ENCODE measurements at places on chromosomes 2 and 18. TPM values are rescaled to one million over a fixed set of nuclear protein-coding genes. Genes with fewer than 3 reads are reported as not detected.

DNA sequence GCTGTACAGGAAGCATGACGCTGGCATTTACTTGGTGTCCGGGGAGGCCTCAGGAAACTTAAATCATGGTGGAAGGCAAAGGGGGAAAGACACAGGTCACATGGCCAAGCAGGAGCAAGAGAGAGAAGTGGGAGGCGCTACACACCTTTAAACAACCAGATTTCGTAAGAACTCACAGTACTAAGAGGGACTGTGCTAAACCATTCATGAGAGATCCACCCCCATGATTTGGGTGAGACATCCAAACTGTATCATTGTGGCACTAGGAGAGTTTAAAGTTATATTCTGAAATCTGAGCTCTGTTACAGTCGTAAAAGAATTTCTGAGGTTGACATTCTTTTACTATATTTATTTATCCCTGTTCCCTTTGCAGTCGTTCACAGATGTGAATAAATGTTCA, 116.6 kb downstream of the ICA1L start:
- no peaks in the 10 kb centered on the region for H3K4me1 ChIP-seq
- DNase-seq: no peak

DNA sequence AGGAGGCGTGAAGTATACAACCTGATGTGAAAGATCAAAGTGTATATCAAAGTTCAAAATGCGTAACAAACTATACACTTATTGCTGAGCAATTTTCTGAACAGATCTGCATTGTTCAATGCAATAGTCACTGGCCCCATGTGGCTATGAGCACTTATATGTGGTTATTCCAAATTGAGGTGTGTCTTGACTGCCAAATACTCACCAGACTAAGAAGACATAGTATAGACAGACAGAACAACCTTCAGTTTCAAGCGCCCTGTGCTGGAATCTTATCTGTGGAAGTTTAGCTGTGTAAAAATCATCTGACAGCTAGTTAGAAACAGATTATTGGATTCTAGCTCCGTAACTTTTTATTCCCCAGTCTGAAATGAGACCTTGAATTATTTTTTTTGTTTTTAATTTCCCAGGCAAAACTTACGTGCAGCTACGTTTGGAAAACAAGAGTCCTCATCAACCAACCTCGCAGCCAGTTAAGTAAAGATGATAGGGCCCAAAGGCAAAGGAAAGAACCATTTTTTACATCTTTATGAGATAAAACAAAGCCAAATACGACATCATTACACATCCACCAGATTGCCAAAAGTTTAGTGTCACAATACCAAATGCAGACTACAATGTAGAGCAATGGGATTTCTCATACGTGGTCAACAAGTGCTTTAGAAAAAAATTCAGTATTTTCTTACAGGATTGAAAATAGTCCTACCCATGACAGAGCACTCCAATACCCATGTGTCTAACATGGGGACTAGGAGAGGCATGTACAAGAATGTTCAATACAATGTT, 37.2 kb downstream of the MBOAT2 start:
- no peak overlapping the region for H3K27ac ChIP-seq
- peak; percentile 64 for DNase-seq
- H3K4me1 ChIP-seq: no peaks in the 10 kb centered on the region
- H3K36me3 ChIP-seq: no peaks in the 10 kb centered on the region
- H3K27me3 ChIP-seq: no peaks in the 10 kb centered on the region

The SLC5A7 gene
- 0.05 TPM for total RNA-seq

DNA sequence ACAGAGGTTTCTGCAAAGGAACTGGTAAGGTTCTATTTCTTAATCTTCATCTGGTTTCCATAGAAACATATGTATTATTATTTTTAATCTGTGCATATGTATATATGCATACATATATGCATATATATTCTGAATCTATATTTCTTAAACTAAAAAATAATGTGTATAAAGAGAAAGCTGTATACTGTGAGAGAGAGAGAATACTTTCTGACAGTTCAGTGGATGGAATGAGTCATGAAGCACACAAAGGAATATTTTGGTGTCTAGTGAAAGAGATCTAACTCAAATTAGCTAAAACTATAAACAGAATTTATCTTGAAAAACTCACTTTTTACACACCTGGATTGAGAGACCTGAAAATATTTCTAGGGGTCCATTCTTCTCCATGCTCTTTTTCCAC, 1929.3 kb upstream of the LRRTM1 start:
- DNase-seq: no peak
- no peaks in the 10 kb centered on the region for H3K27me3 ChIP-seq
- H3K27ac ChIP-seq: no peak overlapping the region
- H3K4me1 ChIP-seq: no peaks in the 10 kb centered on the region
- H3K4me3 ChIP-seq: no peak overlapping the region

DNA sequence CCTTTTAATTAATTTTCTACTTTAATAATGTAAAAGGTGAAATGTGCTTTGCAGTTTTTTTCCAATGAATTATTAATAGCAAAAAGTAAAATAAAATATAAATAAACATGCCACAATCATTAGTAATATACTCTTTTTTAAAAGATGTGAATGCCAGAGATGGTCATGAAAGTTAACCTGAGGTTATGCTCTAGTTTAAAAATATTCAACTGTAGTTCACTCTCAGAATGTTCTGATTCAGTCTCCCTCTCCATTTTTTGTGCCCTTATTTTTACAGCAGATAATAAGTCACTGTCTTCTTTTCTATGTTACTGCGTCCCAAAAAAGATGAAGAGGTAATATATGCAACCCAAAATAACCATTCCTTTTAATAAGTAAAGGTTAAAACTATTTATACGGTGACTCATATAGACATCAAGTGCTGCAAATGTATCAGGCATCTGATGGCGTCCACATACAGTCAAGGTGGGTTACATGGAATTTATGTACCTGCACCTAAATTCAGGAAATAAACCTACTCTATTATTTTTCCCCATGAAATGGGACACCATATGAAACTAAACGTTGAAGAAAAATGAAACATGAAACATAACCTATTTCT, 153.6 kb upstream of the ZNF804A start:
- DNase-seq: no peak
- H3K36me3 ChIP-seq: no peaks in the 10 kb centered on the region
- H3K27me3 ChIP-seq: no peaks in the 10 kb centered on the region
- no peaks in the 10 kb centered on the region for H3K4me1 ChIP-seq

DNA sequence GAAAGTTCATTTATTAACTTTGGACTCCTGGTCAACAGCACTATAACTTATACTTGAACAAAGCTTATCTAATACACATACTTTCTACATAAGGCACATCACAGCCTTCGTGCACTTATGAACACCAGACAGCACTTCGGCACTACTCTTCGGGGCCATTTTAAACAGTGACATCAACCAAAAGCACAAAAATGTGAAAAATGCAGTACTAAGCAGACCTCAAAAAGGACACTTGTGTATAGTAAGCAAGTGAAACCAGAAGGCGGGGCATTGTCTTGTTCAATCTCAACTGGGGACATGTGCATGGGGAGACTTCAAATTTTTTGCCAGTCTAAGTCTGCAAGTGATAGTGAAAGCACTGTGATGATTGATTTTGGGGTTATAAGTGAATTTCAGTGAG, 163.0 kb downstream of the NCKAP5 start:
- no peak overlapping the region for H3K27ac ChIP-seq
- no peaks in the 10 kb centered on the region for H3K36me3 ChIP-seq
- no peak for DNase-seq
- no peak overlapping the region for H3K4me3 ChIP-seq

The G6PC2 gene
- total RNA-seq: not detected

The RNASEH1 gene
- total RNA-seq: 32.6 TPM

DNA sequence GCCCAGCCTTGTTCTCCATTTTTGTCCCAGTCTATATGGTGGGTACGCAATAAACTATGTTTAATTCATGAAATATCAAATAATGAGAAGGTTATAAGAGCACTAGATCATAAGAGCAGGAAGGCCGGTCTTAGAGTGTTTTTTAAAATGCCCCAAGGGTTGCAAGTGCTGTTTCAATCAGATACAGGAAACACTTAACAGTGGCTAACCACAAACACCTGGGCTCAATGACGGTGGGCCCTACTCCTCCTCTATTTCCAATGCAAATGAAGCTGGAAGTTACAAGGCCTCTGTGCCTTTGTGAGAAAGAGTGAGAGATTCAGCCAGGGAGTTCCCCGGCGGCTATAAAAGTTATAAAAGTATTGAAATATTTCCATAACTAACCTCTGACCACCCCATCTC, 18.9 kb upstream of the WDR33 start:
- H3K27ac ChIP-seq: no peak overlapping the region
- H3K36me3 ChIP-seq: no peaks in the 10 kb centered on the region
- H3K27me3 ChIP-seq: no peaks in the 10 kb centered on the region
- H3K4me1 ChIP-seq: peaks cover 6% of the 10 kb centered on the region
- no peak overlapping the region for H3K4me3 ChIP-seq
- peak; percentile 49 for DNase-seq

- no peaks in the 10 kb centered on the region for H3K27me3 ChIP-seq
- no peak overlapping the region for H3K27ac ChIP-seq
- peaks cover 7% of the 10 kb centered on the region for H3K4me1 ChIP-seq
- H3K36me3 ChIP-seq: no peaks in the 10 kb centered on the region
- peak; percentile 81 for DNase-seq
Measured at GRCh38 chr2:238582159-238582558, 155.4 kb downstream of the ASB1 start.

The TEX44 gene
- total RNA-seq: not detected

DNA sequence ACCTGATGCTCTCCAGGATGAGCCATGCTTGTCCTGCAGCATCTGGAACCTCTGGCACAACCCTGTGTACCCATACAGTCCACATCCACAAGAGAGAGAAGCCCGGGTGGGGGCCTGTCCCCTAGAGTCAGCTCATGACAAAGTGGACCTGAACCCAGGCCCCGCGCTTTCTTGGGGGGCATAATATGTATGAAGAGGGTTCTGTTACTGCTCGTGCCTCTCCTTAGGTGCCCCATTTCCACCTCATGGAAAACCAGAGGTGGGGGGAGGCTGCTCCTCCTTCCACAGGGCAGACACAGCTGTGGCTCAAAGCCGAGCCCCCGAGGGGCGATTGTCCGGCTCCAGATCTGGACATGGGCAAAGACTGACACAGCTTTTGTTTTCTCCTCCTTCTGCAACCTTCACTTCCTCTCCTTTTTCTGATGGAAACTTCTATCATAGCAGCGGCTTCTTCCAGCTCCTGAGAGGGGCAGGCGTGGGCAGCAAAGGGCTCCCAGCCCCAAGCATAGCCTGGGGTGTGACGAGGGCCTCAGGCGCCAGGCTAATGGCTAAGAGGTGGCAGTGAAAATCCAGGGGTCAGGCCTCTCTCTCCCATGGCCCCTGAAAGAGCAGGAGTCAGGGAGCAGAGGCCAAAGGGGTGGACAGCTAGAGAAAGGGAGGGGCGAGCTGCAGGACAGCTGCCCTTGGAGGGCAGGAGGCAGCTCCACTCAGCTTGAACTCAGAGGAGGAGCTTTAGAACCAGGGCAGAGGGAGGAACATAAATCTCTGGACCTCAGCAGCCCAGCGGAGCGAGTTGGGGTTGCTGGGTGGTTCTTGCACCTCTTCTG, 155.5 kb downstream of the ZFP36L2 start:
- no peaks in the 10 kb centered on the region for H3K36me3 ChIP-seq
- H3K27me3 ChIP-seq: peaks cover 5% of the 10 kb centered on the region
- H3K4me3 ChIP-seq: no peak overlapping the region
- DNase-seq: no peak
- H3K4me1 ChIP-seq: peaks cover 35% of the 10 kb centered on the region

GRCh38 chr2:120898961-120899750, 163.5 kb downstream of the GLI2 start:
- H3K27ac ChIP-seq: no peak overlapping the region
- no peaks in the 10 kb centered on the region for H3K36me3 ChIP-seq
- DNase-seq: no peak
- H3K27me3 ChIP-seq: no peaks in the 10 kb centered on the region

The EHBP1 gene
- 44.1 TPM for total RNA-seq

- peaks cover 49% of the 10 kb centered on the region for H3K4me1 ChIP-seq
- no peak overlapping the region for H3K4me3 ChIP-seq
- H3K27ac ChIP-seq: no peak overlapping the region
- peaks cover 26% of the 10 kb centered on the region for H3K36me3 ChIP-seq
- no peaks in the 10 kb centered on the region for H3K27me3 ChIP-seq
- DNase-seq: no peak
Measured at GRCh38 chr2:217853301-217853881, 149.4 kb downstream of the TNS1 start.

The PTGR3 gene
- total RNA-seq: 12.7 TPM

GRCh38 chr2:219045937-219046550, 4.7 kb upstream of the CFAP65 start:
- no peak overlapping the region for H3K27ac ChIP-seq
- H3K4me3 ChIP-seq: no peak overlapping the region
- H3K27me3 ChIP-seq: peaks cover 46% of the 10 kb centered on the region
- H3K36me3 ChIP-seq: no peaks in the 10 kb centered on the region

- no peaks in the 10 kb centered on the region for H3K27me3 ChIP-seq
- H3K27ac ChIP-seq: peak overlapping the region; percentile 84
- no peaks in the 10 kb centered on the region for H3K36me3 ChIP-seq
- H3K4me3 ChIP-seq: no peak overlapping the region
- DNase-seq: no peak
Measured at GRCh38 chr2:226643030-226643945, 156.3 kb downstream of the IRS1 start.

The SULT1C4 gene
- total RNA-seq: 1.8 TPM

The IWS1 gene
- 51.6 TPM for total RNA-seq

GRCh38 chr2:36461039-36461681, 105.6 kb downstream of the CRIM1 start:
- H3K36me3 ChIP-seq: peaks cover 36% of the 10 kb centered on the region
- H3K27ac ChIP-seq: peak overlapping the region; percentile 95
- DNase-seq: peak; percentile 97
- peak overlapping the region; percentile 21 for H3K4me3 ChIP-seq
- peaks cover 48% of the 10 kb centered on the region for H3K4me1 ChIP-seq

The VPS54 gene
- 17.5 TPM for total RNA-seq

- H3K27me3 ChIP-seq: peaks cover 51% of the 10 kb centered on the region
- no peaks in the 10 kb centered on the region for H3K36me3 ChIP-seq
- no peak for DNase-seq
- no peak overlapping the region for H3K27ac ChIP-seq
- H3K4me1 ChIP-seq: no peaks in the 10 kb centered on the region
Measured at GRCh38 chr18:77248873-77249568, 627 bp upstream of the GALR1 start.

The CD8B gene
- not detected for total RNA-seq

- no peak overlapping the region for H3K4me3 ChIP-seq
- H3K27ac ChIP-seq: no peak overlapping the region
- DNase-seq: no peak
- no peaks in the 10 kb centered on the region for H3K27me3 ChIP-seq
- no peaks in the 10 kb centered on the region for H3K36me3 ChIP-seq
Measured at GRCh38 chr2:194769030-194769429, 888.0 kb upstream of the SLC39A10 start.

- H3K36me3 ChIP-seq: no peaks in the 10 kb centered on the region
- H3K27ac ChIP-seq: no peak overlapping the region
- H3K27me3 ChIP-seq: peaks cover 33% of the 10 kb centered on the region
- peak; percentile 95 for DNase-seq
Measured at GRCh38 chr2:15730545-15731212, 139.0 kb downstream of the DDX1 start.

The SLC9A4 gene
- total RNA-seq: 0.07 TPM

GRCh38 chr18:75183524-75183923, 25.4 kb downstream of the PTGR3 start:
- no peak overlapping the region for H3K4me3 ChIP-seq
- H3K27ac ChIP-seq: no peak overlapping the region
- H3K27me3 ChIP-seq: no peaks in the 10 kb centered on the region
- H3K4me1 ChIP-seq: no peaks in the 10 kb centered on the region

GRCh38 chr18:74937291-74937690, 271.6 kb downstream of the PTGR3 start:
- H3K36me3 ChIP-seq: no peaks in the 10 kb centered on the region
- H3K27ac ChIP-seq: no peak overlapping the region
- no peak for DNase-seq
- H3K27me3 ChIP-seq: no peaks in the 10 kb centered on the region
- H3K4me3 ChIP-seq: no peak overlapping the region

All from astrocyte (in vitro differentiated cells and primary cell).